ENCODE measurements at places on chromosomes 7 and 10.

DNA sequence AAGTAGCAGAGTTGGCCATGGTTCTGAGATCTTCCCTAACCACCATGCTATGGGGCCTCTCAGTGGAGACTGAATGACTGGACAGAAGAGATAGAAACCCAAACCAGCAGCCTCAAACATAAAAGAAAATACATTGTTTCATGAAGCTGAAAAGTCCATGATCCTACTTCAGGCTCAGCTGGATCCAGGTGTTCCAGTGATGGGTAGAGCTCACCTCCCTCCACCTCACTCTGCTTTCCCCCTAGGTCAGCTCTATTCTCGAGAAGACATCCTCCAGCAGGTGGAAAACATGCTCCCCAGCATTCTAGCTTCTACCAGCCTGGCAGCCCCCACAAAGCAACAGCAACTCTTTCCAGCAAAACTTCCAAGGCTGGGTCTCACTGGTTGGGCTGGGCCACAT lies 132.1 kb downstream of the OAT start:
- no peak for DNase-seq

DNA sequence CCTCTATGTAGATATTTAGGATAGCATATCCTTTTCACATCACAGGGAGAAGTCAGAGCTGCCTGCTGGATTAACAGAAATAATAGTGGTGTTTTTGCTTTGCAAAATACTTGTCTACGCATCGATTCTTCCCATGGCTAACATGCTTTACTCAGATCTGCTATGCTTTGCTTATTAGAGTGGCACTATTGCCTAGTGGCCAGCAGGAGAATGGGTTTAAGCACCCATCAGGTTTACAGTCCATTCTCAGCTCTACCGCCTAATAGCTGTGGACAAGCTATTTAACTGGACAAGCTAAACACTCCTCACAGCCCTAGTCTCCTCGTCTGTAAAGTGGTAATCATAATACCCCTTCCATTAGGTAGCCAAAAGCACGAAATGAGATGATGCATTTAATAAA lies 218.2 kb upstream of the CCDC6 start:
- no peak for DNase-seq

GRCh38 chr7:137932881-137933269 lies 69.0 kb downstream of the CREB3L2 start:
- DNase-seq = no peak

DNA sequence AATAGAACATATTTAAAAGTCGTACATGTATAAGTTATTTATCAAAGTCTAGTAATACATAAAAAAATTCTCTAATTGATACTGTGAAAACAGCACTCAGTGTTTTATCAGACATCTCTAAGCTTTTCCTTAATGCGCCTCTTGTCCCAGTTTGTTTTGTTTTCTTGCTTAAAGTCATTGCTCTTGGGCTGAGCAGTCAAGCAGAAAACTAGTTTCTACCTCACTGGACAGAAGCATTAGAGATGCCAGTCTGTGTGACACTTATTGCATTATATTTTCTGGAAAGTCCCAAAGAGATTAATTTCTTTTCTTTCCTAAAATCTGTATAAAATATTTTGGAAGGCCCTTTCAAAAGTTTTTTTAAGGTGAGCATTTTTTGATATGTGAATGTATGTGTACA lies 236.2 kb downstream of the PCLO start:
- DNase-seq = no peak

DNA sequence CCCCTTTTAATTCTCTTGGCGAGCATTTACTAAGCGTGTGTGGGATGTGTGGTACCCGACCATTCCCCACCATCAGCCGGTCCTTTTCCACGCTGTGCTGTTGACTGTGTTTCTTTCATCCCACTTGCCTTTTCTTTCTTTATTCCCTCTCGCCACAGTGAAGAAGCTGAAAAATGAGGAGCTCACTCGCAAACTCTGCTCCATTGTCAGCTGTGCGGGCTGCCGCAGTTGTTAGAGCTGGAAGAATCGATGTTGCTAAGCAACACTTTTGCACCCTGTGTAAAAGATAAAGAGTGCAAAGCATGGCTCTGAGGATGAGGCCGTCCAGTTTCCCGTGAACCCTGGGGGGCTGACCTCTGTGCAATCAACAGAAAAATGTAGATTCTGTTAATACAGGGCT lies 203.1 kb upstream of the NEBL start:
- no peak for DNase-seq

DNA sequence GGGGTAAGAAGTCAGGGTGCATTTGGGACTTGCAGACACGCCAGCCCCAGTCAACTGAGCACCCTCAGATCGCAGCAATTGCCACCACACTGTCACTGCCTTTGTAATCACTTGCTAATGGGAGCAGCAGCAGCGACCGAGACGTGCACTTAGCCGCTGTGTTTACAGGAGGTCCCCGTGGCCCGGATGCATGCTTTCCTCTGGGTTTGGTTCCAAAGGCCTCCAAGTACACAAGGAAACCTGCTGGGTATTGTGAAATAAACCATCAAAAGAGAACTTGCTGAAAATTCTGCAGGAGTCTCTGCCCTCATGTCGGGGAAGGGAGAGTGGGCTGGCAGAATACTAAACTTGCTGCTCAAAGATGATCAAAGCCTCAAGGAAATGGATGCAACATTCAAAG lies 341.7 kb downstream of the DNAJB6 start:
- no peak for DNase-seq

DNA sequence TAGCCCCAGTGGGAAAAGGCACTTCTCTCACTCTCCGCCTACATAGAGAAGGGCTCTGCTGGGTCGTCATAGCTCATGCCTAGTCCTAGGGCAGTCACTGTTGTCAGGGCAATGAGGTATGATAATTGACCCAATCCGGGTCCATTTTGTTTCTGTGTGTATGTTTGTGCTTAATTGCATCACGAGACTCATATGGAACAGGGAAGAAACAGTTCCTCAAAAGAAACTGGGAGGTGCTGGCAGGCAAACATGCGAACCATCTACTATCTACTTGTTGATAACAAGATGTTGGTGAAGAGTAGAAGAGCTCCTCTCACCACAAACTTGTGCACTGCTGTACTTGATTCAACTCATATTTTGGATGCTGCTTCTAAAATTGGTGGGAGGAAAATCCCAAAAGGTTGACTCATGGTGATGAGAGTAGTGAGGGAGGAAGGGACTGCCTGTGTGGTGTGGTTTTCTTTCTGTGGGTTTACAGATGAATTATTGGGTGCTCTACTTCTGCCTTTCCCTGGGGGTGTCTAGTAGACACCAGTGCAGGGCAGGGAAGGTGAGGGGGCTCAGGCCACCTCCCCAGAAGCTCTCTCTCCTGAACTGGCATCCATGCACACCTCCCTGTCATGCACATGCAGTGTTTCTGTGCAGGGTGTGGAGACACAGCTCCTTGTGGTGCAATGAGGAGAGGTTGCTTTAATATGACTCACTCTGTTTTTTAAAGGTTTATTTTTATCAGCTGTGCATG lies 29.4 kb downstream of the LSMEM1 start:
- DNase-seq = no peak

DNA sequence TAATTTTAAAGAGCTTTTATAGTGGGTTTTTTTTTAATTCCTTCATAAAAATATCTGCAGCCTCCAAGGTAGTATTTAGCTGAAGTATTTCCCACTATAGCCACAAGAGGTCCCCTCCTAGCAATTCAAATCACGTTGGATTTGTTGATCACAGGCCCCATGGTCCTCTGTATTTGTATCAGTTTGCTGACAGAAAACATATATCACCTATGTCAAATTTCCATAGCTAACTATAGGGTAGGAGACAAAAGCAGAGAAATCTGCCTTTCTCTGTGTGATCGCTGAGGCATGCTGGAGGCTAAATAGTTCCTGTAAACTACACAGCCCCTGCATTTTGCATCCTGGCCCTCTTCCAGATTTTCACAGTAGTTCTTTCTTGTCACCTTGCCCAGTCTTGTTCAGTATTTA lies 1.7 kb upstream of the CTNNA3 start:
- DNase-seq = no peak

DNA sequence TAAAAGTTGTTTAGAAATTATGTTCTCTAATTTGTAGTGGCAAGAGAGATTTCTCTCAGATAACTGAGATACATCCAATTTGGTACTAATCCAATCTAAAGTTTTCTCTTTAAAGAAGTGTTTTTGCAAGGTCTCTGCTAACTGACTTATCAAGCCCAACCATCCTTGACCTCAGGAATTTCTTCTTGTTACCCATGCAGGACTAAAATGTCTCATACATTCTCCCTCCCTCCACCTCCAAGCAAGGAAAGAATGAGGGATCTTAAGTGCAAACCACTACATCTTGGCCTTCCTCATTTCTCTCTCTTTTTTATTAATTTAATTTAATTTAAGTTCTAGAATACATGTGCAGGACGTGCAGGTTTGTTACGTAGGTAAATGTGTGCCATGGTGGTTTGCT lies 12.8 kb downstream of the NRAP start:
- no peak for DNase-seq

DNA sequence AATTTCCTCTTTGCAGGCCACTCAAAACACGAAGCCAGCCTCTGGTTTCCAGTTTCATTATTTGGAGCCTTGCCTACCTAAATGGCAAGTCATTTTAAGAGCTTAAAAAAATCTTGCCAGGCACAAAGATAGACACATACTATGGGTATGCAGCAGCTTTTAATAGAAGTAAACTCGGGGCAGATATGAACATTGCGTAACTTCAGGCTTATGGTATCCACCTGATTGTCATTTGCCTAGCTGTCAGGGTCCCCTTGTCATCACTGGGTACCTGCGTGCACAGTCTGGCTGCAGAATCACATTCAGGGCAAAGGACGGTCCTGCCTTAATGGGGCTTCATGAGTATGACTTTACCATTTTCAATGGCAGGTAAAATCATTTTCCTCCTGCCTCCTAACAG lies 466.1 kb upstream of the NRP1 start:
- no peak for DNase-seq

- DNase-seq = peak; percentile 44
Observed at GRCh38 chr7:80135309-80136104, 876 bp downstream of the GNAI1 start.

DNA sequence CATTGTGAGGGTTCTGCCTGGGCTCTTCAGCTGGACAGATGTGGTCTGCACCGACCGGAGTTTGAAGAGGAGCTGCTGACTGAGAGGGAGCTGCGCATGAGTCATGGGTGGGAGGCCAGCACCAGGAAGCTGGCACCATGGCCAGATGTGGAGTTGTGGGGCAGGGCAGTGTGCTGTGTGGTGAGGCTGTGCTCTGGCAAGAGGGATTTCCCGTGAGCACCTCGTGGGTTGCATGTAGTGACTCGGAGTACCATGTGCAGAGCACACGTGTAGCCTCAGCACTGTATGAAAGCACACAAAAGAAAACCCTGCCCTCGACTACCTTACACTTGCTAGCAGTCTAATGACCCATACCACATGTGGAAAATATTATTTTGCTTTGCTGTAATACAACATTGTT lies 103.4 kb downstream of the WNT2 start:
- DNase-seq = no peak

GRCh38 chr10:21831986-21832820 lies 171.3 kb downstream of the DNAJC1 start:
- DNase-seq = no peak

DNA sequence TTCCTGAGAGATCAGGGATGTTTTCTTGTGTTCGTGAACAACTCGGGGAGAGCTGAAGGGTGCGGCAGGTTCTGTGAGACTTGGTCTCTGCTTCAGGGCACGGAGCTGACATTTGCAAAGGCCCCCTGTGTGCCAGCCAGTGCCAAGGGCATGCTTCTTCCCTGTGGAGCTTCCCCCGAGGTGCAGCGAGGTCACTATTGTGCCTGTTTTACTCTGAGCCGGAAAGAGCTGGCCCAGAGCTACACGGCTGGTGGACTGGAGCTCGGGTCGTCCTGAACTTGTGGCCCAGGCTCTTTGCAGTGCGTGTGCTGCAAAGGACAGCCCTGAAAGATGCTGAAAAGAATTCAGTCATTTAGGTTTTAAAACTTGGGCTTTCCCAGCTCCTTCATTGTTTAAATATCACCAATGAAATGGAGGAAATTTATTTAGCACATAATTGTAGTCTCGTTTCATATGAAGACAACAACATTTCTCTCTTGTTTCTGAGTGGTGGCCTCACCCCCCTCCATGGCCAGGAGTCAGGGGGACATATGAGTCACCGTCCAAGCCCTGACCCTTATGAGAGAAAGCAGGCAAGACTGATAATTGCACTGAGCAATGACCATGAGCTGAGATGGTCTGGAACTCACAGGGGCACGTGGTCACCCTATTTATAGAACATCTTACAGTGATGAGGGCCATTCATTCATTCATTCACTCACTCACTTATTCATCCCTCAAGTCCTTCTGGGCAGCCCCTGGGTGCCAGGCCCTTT lies 102.6 kb downstream of the PTPRE start:
- DNase-seq = no peak

DNA sequence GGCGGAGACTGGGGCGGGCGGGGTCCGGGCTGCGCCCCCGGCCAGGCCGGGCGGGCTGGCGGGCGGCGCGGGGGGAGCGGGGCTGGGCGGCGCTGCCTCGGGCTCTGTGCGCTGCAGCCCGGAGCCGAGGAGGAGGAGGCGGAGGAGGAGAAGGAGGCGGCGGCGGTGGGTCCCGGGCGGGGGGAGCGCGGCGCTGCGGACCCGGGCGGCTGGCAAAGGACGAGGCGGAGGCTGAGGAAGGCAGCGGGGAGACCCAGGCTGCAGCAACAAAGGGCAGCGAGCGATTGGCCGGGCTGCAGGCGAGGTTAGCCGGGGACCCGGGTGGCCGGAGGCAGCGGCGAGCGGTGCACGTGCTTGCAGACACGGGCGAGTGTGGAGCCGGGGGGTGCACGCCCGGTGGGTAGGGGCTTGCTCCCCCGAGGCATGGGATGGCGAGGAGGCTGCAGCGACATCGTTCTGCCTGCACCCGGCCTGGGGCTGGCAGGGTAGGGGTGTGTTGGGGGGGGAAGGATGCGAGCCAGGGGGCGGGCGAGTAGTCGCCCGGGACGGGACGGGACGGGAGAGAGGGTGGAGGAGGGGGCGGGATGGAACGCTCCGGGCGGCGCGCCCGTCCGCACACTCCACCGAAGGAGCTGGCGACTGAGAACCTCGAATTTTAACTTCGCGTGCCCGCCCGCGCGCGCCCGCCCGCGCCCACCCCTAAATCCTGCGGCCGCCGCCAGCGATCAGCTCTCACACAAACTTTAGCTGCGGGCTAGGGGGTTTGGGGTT lies 844 bp upstream of the KAT6B start:
- DNase-seq = peak; percentile 71

DNA sequence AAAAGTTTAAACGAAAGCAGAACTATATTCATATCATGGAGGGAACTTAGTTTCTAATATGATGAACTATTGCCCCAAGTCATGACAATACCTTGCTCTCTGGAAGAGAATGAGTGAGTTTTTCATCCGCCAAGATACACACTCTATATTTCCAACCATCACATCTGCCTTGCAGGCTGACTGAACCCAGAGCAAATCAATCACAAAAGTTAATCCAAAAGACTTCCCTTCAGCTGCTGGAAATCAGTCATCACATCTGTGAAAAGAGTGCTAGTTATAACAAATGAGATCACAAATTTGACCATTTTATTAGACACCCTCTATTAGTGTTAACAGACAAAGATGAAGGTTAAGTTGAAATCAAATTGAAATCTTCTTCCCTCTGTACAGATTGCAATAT lies 261.7 kb upstream of the PRKCQ start:
- no peak for DNase-seq
